ENCODE measurements at places on chromosomes 4 and X.
A peak's percentile ranks its signal among the peaks of the same experiment; 100 is the strongest.

- DNase-seq: no peak
These were observed 143.5 kb downstream of the HNRNPD start for GRCh38 chr4:82230306-82230705.

DNA sequence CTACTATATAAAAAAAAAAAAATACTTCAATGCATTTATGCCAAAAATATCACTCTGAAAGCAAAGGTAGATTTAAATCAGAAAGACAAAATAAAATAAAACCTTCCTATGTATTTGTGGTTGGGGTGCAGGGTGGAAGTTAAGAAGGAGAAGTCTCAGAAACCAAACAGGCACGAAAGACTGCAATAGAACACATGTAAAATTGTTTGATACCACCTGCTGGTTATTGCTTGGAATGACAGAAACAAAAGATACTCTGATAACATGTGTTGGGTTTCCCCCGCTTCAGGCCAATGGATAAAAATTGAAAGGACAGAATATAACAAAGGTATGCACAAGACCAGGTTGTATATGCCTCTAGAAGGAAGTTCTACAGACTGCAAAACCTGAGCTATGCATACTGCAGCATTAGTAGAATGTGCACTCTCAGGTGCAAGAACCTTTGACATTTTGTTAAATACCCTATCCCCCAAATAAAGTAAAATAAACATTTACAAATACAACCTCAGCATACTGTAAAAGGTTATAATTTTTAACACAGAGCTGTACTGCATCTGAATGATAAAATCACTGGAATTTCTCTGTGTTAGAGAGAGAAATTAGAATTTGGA is 118.8 kb downstream of the GABRA2 start:
- peak; percentile 11 for DNase-seq

DNA sequence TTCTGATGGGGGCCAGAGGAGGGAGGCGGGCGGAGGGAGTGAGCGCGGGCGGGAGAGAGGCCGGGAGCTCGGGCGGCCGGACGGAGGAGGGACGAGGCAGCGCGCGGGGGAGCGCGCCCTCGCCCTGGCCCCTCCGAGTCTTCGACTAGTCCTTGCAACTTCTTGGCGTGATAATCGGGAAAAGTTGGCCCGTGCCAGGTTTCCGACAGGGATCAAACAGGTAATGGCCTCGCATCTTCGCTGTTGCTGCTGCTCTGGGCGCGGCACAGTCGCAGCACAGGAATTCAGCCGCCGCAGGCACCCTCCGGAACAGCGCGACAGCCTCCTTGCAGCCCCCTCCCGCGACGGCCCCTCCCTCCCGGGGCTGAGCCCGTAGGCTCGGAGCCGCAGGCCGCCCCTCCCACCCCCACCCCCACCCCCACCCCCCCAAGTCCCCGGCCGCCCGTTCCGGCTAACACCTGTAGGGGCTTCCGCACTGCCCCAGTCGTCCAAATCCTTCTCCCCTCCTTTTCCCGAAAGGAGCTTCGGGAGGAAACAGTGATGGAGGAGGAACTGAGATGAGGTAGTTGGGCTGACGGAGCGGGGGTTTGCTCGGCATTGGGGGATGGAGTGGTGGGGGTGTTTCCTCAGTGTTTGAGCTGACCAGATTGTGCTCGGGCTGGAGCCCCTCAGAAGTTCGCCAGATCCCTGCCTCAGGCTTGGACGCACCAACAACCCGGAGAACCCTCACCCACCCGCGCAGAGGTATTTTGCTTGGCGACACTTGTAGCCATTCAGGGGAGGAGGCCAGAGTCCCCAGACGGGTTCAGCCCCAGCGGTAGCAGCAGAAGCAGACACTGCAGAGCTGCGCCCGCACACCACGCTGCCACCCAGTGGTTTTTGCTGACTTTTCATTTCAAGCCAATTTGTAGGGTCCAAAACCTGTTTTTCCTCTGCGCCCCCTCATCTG is at the start of gene FGF13:
Gene FGF13, minus strand, starts transcription at position 319 of the 949 bp plus-strand sequence. CDS start 714 bp downstream, outside the sequence.
- DNase-seq: peak; percentile 13

DNA sequence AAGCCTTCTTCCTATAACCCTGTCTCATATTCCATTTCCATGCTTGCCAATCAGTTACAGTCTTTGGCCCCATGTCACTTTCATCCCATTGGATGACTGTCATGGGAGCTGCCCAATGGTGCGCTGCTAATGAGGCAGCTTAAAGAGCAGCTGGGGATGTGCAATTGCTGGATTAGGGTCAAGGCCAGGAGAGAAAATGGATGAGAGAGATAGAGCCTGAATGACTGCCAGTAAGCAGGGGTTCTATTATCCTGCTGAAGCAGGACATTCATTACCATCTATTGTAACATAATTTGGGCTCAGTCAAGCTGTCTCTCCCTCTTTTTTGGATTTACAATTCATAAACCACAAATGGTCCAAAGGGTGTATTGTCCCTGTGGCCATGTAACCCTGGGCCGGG is 909.0 kb downstream of the CENPC start:
- DNase-seq: no peak

- no peak for DNase-seq
These were observed 630.1 kb upstream of the EPHA5 start for GRCh38 chr4:66300336-66300934.

DNA sequence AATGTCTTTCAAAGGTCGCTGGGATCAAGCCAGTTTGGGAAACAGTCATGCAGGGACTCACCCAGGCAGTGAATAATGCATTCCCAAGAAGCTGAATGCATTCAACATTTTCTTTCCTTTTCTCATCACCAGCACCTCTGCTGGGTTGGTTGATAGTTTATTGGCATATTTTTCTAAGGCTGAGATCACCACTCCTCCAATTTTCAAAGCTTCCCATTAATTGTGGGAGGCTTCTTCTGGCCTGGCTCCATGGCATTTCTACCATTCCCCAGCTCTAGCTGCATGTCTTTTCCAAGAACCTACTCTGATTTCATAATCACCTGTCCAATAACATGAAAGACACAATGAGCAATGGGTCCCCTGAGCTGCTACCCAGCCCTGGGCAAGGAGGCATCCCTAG is 35.8 kb downstream of the CHRDL1 start:
- DNase-seq: no peak

DNA sequence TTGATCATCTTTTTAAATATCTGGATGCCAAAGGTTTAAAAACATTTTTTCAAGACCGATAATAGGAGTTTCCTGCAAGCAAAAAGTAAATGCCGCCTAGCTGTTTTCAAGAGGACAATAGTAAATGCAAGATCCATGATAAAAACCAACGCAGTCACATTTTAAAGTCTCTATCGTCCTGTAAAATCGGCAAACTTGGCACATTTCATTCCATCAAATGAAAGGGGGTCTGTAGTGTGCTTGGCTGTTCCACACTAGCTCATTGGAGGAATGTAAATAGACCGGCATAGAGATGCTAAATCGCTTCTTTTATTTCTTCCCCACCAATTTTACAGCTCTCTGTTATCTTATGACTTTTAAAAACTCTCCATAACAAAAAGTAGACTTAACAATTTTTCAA is 202.2 kb downstream of the NLGN4X start:
- DNase-seq: no peak

DNA sequence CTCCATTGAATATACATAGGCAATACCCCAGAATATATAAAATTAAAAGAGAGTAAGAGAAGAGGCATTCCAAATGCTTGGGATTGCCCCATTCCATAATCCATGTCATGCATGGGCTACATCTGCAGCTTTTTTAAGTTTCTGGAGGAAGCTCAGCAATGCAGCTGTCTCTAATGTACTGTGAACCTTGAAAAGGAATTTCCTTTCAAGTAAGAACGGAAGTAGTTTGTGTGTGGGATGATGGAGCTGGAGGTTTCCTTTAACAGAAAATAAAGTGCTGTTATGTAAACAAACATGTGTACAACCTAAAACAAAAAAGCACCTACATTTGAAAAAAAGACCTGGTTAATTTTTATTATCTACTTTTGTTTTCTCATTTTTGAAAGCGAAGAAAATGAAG is 303.5 kb downstream of the BMPR1B start:
- DNase-seq: no peak

GRCh38 chr4:187302457-187303150 is 578.9 kb upstream of the FAT1 start:
- DNase-seq: no peak

DNA sequence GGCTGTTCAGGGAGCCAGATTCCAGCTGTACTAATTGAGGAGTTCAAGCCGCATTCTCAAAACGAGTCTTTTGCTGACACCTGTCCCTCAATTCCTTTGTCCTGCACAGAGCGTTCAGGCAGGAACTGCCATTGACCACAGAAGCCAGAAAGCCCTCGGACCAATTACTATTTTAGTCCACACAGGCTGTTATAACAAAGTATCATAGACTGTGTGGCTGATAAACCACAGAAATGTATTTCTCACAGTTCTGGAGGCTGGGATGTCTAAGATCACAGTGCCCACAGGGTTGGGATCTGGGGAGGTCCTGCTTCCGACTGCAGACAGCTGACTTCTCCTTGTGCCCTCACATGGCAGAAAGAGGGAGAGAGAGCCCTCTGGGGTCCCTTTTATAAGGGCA is 119.8 kb upstream of the ATP6AP2 start:
- DNase-seq: no peak

GRCh38 chrX:31337332-31337731 is 265.5 kb upstream of the FTHL17 start:
- DNase-seq: no peak

GRCh38 chrX:103831342-103831802 is 685 bp downstream of the RAB9B start:
- peak; percentile 8 for DNase-seq

GRCh38 chr4:57147335-57148060 is 37.3 kb upstream of the IGFBP7 start:
- no peak for DNase-seq

DNA sequence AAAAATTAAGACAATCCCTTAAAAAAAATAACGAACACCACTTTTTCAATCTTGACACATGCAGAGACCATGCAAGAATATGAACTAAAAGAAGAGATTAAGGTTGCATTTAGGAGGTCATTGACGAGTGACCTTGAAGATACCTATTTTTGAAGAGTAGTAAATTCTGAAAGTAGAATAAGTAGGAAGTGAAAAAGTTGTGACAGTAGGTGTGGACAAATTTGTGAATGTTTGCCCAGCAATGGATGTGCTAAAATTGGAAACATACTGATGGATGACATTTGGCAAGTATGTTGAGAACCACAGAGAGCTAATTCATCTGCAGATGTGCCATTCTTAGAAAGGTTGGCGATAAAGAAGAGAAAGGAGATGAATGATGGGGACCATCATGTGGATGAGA is 213.7 kb upstream of the VCX3A start:
- DNase-seq: no peak

GRCh38 chr4:139736661-139737060 is 71.0 kb downstream of the MGST2 start:
- no peak for DNase-seq

GRCh38 chr4:25816591-25817058 is 46.2 kb downstream of the SEL1L3 start:
- DNase-seq: no peak

GRCh38 chrX:46704767-46705386 is 54.0 kb downstream of the SLC9A7 start:
- peak; percentile 29 for DNase-seq

DNA sequence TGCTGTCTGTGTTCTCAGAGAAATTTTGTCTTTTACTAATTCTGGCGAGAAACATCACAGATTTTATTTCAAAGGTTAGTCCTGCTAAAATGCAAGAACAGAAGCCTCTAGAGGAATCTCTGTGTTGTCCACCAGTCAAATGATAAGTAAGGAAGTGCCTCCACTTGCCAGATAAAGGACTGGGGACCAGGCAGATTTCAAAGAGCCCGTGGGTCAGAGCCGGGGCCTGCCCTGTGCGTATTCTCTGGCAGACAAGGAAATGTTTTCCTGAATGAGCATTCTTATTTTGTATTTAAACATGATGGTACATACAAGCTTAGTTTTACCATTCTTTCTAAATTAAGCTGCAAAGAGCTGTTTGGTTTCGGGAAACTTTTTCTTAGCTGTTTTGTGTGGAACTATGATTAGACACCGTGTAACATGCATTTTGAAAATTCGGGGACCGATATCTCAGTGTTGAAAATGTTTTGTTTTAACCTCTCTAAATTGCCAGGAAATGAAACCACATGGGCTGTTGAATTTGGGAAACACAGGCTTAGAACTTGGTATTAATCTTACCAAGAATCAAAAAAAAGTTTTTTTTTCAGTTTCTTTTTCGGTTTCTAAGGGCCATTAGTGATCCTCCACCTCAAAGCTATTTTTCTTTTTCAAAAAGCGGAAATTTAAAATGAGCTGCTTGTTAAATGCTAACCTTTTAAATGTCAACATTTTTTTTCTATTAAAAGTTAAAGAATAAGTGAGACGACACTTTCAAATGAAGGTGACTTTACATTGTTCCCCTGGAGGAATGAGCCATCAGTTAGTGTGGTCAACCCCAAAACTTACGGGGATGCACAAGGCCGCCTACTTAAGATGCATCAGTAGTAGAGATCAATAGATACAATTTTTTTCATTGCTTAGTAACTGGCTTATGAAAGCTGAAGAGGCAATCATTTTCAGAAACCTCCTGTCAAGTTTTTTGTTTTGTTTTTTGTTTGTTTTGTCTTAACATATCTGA is 89.6 kb upstream of the MTM1 start:
- peak; percentile 8 for DNase-seq

- no peak for DNase-seq
These were observed 42.4 kb upstream of the NOCT start for GRCh38 chr4:138972956-138973801.
